ENCODE measurements at places on chromosomes 7 and 10. TPM values are rescaled to one million over a fixed set of nuclear protein-coding genes. Genes with fewer than 3 reads are reported as not detected.

Gene ZNF518A
- total RNA-seq: 8.2 TPM

Gene LBX1
- total RNA-seq: not detected

Gene AGMO
- total RNA-seq: 0.51 TPM

Gene PDE6C
- not detected for total RNA-seq

Gene FAM25G
- not detected for total RNA-seq

Gene CALML5
- total RNA-seq: not detected

DNA sequence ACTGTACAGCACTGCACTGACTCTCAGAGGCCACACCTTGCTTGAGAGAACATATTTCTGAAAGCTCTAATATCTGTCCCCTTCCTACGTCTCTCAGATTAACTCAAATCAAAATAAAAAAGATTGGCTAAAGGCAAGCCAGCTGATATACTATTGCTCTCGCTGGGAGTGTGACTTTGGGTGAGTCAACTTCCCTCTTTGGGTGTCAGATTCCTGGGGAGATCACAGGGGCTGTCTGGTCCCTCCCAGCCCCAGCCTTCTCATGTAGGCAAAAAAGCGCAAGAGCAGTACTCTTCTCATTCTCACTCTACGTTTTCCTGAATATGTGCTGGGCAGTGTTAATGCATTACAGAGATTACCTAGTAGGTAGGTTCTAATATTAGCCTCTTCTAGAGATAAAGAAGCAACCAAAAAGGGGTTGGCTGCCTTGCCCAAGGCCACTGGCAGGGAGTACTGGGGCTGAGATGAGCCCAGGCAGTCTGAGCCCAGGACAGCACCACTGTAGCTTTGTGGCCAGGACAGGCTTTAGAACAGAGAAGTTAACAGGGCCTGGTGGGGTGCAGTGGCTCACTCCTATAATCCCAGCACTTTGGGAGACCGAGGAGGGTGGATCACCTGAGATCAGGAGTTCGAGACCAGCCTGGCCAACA is 9.1 kb upstream of the DENND2A start:
- DNase-seq: no peak

- peak; percentile 89 for DNase-seq
Observed at GRCh38 chr7:95609277-95609971, 13.1 kb upstream of the PDK4 start.

DNA sequence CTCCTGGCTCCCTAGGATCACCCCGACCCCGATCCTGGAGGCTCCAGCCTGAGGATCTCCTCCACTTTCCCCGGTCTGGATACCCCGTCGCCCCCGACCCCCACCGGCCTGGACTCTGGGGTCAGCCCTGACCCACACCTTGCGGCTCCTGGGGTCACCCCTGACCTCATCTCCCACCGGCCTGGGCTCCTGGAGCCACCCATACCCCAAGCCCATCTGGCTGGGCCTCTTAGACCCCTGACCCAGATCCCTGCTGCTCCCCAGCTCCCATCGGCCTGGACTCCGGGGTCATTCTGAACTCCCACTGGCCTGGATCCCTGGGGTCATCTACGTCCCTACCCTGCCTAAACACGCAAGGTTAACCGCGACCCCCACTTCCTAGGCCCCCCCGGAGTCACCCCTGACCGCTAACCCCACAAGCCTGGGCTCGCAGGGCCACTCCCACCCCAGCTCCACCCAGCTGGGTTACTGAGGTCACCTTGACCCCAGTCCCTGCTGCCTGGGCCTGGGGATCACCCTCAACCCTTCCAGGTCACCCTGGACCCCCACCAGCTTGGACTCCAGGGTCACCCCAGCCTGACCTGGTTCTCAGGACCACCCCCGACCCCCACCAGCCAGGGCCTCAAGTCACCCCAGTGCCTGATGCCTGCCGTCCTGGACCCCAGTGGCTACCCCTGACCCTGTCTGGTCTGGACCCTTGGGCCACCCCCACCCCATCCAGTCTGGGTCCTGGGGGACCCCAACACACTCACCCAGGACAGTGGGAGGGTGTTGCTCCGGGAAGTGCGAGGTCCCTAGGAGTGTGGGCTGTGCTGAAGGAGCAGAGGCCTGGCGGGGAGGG is 1.2 kb downstream of the FOXK1 start:
- DNase-seq: peak; percentile 16

DNA sequence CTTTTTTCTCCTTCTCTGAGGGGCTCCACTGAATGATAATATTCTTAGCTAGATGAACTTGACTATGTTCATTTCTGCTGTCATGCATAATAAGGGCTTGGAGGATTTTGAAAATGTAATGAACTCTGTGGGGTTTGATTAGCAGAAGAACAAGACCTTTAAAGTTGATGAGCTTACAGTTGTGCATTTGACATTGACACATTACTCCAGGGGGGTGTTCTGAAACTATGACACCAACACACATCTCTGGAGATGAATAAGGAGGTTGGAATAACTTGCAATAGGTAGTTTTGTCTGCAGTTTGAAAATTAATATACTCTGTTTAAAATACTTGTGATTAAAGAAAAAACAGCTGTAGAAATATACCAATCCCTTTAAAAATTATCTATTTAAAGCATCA is 80.3 kb downstream of the ANK3 start:
- DNase-seq: no peak

- DNase-seq: no peak
Observed at GRCh38 chr7:148104136-148104716, 486.3 kb upstream of the C7orf33 start.

DNA sequence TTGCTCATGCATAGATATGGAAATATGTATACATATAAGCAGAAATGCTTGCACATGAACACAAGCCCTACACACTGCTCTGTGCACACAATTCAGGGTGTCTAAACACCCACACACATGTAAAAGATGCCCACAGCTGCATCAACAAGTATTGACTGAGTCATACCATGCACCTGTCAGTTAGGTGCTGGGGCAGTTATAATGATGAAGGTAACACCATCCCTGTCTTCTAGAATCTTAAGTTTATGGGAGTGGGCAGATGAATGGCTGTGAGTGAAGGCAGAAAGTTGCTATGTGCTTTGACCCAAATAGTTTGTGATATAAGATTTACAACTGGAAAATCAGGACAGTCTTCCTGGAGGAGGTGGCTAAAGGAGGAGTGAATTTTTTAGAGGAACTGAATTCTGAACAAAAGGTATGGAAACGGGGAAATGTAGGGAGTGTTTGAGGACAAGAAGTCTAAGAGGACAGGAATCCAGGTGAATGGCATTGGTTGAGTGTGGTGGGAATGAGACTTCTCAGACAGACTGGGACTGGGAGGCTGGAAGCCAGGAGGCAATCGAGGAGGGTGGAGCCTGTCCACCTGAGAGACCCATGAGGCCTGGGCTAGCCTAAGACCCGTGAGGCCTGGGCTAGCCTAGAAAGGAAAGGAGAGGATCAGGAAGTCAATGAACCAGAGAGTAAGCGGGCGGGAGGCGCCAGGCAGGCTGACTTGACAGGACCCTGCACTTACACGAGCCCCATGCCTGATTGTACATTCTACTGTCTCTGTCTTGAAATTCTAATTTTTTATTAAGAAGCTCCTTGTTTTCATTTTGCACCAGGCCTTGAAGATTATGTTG is 20.7 kb downstream of the POLL start:
- no peak for DNase-seq

GRCh38 chr7:90853205-90853604 is 257.1 kb downstream of the CDK14 start:
- no peak for DNase-seq

DNA sequence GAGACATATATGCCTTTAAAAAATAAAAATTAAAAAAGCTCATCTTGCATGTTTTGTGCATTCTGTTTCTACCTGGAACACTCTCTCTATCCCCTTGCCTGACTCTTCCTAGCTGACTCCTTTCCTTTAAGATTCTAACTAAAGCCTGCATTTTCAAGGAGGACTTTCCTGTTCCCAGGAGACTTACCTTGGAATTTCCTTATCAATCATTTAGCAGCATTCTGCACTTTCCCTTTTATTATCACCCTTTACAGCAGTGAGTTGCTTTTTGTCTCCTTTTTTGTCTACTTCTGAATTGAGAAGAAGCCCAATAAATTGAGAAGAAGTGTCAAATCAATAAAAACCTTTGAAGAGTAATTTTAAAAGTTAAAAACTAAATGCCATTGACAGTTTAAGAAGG is 142.2 kb upstream of the TMEM196 start:
- DNase-seq: no peak

- DNase-seq: no peak
Observed at GRCh38 chr7:104179178-104179577, 28.6 kb downstream of the ORC5 start.

GRCh38 chr7:132941905-132942304 is 140.0 kb downstream of the CHCHD3 start:
- DNase-seq: no peak

DNA sequence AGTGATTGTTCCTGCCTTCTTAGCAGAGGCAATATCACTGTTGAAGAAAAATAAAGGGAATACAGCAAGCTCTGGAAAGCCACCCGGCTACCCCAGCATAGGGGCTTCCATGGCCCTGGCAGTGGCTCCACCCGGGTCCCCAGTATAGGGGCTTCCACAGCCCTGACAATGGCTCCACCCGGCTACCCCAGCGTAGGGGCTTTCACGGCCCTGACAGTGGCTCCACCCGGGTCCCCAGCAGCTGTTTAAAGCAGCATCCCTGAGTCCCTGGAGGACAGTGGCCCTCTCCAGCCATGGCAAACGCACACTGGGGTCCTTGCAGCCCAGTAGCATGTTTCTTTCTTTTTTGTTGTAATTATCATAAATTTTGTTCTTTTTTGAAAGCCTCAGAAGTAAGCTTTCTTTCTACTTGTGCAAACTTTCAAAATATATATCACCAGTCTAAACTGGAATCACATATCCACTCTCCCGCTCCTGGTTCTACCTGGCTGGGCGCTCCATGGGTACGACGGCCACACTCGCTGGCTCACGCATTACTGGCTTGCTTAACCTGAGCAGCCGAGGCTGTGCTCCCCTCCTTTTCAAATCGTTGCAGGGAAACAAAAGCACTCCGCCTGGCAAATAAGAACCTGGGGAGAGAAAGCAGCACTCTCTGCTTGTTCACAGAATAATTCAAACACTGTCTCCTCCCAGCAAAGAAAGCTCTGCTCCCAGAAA is 62.1 kb downstream of the TCERG1L start:
- no peak for DNase-seq

DNA sequence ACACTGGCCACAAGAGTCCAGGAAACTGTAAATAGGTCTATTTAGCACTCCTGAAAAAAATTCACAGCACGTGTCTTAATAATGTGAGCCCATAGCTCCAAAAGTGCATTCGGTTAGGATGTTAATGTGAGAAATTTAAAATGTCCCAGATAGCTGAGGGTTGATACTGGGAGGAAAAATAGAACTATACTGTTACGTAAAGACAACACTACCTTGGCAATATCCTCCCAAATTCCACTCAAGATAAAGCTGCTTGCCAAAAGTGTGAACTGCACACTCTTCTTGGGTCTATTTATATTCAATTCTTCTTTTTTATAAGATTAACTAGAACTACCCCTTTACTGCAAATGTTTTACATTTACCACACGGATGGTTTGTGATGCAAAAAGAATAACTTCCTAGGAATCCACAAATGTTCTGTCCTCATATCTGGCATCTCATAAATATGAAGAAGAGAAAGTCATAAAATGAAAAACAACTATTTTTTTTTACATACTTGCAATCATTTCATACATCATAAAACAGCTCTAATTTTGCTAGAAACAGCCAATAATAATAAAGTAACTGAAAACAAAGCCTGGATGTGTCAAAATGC is 10.4 kb downstream of the RAB11FIP2 start:
- no peak for DNase-seq

- no peak for DNase-seq
Observed at GRCh38 chr7:25852211-25852938, 299.6 kb upstream of the NFE2L3 start.

DNA sequence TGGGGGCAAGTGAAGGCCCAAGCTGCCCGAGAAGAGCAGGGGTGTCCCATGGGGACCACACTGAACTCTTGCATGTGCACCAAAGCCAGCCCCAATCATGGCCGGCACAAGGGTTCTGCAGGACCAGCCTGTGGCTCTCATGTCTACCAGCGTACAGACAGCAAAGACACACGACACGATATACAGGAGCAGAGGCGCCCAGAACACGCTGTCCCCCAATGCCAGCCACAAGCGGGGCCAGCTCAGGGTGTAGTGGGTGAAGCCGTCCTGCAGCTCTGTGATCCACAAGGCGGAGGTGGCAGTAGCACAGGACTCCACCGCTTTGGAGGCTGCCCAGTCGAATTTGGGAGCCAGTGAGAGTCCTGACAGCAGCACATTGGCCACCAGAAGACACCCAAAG is 108.9 kb upstream of the PDSS1 start:
- no peak for DNase-seq

GRCh38 chr10:131517781-131518180 is 206.3 kb upstream of the TCERG1L start:
- DNase-seq: no peak

DNA sequence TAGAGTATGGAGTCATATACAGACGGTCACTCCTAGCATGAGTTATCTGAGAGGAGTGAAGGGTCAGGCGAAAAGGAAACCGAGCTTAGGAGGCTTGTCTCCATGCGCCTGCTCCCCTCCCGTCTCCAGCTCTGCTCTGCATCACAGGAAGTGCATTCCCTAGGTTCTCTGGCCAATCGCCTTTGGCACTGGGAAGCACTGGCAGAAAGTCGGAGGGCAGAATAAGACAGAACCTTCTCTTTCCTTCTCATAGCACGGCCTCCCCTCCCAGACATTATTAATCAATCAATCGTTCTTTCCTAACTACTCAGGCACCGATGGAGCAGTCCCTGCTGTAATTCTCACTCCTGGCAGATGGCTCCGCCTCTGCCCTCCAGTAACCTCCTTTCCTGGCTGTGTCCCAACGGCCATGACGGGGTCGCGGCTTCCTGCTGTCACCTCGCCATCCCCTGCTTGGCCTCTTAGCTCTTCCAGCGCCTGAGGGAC is 177.1 kb downstream of the FRMD4A start:
- DNase-seq: peak; percentile 3

DNA sequence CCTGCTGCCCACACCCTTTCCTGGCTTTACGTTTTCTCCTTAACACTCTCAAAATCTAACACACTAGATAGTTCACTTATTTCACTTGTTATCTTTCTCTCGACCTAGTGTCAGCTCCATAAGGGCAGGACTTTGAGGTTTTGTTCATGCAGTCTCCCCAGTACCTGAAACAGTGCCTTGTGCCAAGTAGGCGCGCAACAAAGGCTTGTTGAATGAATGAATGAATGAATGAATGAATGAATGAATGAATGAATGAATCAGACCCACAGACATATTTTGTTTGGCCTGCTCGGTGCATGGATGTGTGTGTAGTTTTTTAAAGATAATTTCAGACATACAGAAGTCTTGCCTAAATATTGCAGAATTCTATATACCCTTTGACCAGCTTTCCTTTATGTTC is 6.2 kb downstream of the TYSND1 start:
- DNase-seq: no peak

DNA sequence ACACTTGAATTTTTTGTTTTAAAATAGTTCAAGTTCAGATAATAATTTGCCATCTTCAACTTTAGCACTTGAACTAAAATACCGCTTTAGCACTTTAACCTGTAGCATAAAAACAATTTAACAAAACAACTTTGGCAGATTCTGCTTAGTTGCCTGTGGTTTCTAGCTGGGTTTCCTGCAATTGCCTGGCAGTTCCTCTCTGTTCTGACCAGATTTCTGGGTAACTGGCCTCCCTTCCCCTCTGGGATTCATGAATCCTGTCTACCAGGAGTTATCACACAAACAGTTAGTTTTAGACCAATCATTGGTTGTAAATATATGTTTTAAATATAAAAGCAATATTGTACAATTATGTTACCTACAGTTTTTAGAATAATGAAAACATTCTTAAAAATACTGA is 89.8 kb upstream of the HDAC9 start:
- peak; percentile 74 for DNase-seq

All from dermis microvascular lymphatic vessel endothelial cell (primary cell).